Stimulated activated CD4-positive, alpha-beta T cell treated with anti-CD3 and anti-CD28 coated beads, Interleukin-2, amount 100 ng/mL, for 4 hours (primary cell): ENCODE measurements at places on chromosomes 12 and 14.

- DNase-seq: no peak
Observed at GRCh38 chr12:128794661-128795529, 28.9 kb downstream of the SLC15A4 start.

- DNase-seq: no peak
Observed at GRCh38 chr14:40346275-40346674, 914.0 kb upstream of the FBXO33 start.

- DNase-seq: no peak
Observed at GRCh38 chr12:66290716-66291200, 11.5 kb upstream of the HELB start.

DNA sequence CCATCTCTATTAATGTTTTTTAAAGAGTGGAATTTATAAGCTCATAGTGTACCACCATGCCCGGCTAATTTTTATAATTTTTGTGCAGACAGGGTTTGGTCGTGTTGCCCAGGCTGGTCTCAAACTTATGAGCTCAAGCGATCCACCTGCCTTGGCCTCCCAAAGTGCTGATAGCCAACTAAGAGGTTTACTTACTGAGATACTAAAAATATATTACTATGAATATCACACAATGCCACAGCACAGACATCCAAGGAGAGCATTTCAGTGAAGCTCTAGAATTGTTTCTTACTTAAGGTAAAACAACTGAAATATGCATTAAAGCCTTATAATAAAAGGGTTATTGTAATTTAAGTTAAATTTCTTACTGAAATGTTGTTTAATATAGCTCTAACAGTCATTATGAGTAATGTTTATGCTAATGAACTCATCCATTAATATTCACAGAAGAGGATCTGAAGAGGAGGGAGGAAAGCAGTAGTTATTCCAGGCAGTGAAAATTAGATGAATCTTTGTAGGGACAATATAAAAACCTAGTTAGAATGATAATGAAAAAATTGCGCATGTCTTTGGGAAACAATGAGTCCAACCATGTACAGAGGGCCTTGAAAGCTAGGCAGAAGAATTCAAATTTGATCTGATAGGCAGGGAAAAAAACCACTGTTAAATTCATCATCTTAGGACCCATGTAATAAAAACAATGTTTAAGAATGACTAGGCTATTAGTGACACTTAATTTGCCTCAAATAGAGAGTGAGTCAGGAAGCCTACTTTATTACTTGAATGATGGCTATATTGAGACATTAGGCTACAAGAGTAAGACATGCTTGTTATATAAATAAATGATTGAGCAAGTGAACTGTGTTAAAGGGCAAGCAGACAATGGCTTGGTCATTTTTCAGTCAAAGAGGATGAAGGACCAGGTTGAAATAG is 99.2 kb downstream of the SLC41A2 start:
- no peak for DNase-seq

DNA sequence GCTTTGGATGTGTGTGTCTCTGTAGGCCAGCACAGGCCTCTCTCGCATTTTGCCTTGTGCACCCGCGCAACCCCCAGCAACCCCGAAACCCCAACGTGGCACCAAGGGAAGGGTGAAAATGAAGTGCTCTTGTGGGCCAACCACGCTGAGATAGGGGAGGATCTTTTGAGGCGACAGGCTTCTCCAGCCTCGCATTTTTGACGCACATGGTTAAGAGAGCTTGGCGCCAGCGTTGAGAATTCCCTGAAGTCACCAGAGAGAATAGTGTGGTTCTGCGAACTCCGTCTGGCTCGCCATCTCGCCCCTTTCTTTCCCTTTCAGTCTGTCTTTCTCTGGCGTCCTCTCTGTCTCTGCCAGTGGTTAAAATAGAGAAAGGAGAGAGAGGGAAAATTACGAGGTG is 1.9 kb upstream of the TBX3 start:
- no peak for DNase-seq

DNA sequence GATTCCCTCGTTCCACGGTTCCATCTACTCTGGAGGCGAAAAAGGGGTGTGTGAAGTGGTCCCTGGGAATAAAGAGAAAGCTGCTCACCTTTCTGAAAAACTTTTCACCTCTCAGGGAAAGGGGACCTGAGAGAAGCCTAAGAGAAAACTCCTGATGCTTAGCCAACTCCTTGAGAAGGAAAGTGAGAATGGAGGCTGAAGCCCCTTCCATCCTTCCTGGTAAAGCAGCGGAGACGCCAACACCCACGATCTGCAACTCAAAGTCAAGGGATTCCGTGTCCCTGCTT is 110.0 kb downstream of the ARF6 start:
- no peak for DNase-seq

DNA sequence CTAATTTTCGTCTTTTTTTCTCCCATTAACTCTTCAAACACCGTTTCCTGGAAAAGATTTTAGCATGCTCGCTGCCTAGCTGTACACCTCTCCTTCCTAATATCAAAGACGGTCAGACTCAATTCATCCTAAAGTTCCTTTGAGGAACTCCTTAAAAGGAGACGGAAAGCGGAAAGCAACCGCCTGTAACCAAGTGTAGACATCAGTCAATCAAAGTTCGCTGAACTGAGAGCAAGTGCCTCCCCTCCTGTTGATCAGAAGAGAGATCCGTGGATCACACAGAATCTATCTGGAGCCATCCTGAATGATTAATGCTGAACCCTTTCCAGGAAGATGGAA is 412 bp upstream of the TEP1 start:
- DNase-seq: no peak

- DNase-seq: no peak
Observed at GRCh38 chr12:94717108-94717507, 66.8 kb upstream of the TMCC3 start.

GRCh38 chr12:1761857-1762256 is 58.5 kb upstream of the LRTM2 start:
- no peak for DNase-seq

GRCh38 chr12:133135747-133136146 is 5.3 kb downstream of the ZNF10 start:
- DNase-seq: no peak

GRCh38 chr12:84016956-84017355 is 895.6 kb downstream of the SLC6A15 start:
- DNase-seq: no peak

GRCh38 chr12:127888943-127889719 is 377.8 kb upstream of the TMEM132C start:
- no peak for DNase-seq

GRCh38 chr12:57226588-57227314 is 2.8 kb upstream of the SHMT2 start:
- no peak for DNase-seq

DNA sequence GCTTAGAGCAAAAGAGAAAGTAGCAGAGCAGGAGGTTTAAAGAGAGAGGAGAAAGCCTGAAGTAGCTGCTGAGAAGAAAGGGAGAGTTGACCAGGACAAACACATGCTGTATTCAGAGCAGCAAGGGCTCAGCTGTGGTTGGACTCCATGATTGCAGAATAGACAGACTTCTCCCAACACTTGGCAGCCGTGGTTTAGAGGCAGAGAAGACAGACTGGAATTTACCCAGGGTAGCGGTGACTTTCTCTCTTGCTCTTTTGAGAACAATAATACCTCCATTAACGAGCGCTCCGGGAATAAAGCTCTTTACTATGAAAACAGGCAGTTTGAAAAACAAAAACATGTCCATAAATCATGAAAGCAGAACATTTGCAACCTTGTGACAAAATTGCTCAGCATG is 21.4 kb upstream of the IGF1 start:
- DNase-seq: no peak

DNA sequence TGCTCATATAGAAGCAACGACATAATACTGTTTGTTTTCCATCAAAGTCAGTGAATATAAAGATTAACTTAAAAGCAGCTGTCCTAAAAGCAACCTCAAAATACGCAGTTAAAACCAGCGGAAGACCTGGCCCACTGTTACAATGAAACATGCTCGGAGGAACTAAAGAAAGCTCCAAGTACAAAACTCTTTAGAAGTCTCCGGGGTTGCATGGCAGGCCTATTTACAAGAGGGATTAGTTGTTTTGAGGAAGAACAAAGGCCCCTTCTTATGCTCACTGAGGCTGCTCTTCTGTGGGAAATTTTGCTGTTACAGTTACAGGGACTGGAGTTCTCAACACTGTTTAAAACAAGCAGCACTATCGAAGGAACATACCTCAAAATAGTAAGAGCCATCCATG is 75.9 kb upstream of the C12orf71 start:
- no peak for DNase-seq

- DNase-seq: no peak
Observed at GRCh38 chr12:113399490-113399889, 4.2 kb downstream of the SDS start.

DNA sequence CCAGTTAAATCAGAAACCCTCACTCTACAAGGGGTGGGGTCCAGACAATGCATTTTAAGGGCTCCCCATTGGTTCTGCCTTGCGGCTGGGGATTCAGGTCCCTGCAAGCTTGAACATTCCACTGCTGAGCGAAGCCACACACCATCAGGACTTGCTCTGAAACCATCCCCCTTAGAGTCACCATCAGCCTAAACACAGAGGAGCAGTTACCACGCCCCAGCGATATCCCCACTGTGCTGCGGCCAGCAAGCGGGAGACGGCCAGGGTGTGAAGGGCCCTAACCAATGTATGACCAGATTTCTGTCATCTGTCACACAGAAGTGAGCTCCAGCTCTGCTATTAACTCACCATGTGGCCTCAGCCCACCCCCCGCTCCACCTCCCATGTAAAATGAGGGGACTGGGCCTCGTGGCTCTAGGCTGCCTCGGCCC is 29.7 kb downstream of the CCDC88C start:
- DNase-seq: no peak
